Right lung (tissue), 10 donors: ENCODE measurements at places on chromosomes 1 and 21. TPM values are rescaled to one million over a fixed set of nuclear protein-coding genes. Genes with fewer than 3 reads are reported as not detected.

The FABP3 gene
- 15.0 TPM for polyA plus RNA-seq

The PCSK9 gene
- 2.6 TPM for polyA plus RNA-seq

The SLC22A15 gene
- polyA plus RNA-seq = 3.8 TPM

DNA sequence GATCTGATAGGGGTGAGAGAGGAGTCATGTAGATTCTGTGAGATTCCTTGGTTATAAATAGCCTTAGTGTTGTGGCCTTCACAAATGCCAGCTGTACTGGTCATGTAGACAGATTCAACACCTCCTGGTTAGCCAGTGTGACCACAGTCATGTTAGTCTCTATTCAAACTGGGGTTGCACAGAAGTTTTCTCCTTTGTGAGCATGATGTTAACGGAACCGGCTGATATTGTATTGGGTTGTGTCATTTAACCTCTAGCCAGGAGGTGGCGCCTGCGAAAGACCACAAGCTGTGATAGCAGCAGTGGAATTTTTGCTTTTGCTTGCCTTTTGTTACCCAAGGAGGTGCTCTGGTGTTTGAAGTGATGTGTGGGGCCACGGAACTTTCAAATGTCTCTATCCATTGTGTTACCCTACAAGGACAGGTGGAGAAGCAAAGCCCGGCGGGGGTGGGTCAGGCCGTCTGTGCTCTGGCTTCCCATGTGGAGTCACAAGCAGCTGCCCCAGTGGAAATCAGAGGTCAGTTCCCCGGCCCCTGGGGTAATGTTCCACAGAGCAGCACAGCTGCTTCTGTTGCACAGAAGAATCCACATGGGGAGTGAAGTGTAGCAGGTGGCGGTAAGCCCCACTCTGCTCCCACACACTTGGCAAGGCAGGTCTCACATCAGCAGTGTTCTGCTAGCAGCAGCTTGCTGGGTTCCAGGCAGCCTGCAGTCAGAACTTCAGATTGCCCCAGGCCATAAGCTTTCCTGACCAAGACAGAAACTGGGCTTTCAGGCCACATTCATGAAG, 112.6 kb downstream of the ADAMTS1 start:
- DNase-seq = no peak

DNA sequence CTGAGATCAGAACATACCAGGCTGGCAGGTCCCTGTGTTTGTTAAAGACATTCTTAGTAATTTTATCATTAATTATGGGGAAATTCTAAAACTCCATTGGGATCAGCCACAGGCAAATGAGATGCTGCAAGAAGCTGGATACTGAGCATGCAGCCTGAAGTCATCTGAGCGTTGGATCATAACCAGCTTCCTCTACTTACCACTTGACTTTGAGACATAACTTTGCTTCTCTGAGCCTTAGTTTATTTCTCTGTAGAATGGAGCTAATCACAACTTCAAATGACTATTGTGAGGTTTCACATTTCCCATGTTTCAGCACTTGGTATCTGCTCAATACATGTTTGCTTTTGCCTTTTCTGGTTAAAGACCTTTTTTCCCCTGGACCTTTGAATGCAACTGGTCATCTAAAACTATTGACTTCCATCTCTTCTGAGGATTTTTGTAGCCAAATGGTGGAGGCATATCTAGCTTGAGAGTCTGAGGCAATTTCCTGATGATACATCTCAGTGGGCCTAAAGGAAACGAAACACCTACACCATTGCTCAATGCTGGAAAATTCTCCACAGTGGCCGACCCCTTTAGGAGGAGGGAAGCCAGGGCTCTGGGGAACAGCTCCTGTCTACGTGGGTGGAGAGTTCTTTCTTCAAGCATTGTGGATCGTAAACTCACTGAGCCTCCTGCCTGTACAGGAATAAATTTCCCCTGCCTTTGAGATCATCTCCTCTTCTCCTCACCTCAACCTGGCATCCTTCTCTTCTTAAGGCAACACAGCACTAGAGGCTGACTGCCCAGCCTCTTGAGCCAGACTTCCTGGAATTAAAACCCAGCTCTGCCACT, 109.1 kb upstream of the HOOK1 start:
- DNase-seq = no peak

The IL24 gene
- polyA plus RNA-seq = 0.64 TPM

DNA sequence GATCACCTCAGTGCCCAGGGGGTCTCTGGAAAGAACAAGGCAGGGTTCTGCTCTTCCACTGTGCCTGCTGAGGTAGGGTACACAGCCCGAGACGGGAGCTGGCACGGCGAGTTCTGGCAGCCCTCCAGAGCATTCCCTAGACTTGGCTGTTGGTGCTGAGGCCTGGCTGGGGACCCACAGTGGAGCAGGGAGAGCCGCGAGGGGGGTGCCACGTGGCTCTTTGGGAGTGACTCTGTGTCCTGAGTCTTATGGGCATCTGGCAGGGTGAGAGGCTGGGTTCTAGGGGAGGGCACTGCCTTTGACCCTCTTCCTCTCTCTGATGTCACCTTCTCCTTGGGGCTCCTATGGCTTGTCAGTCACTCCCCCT, 336.4 kb downstream of the CAMTA1 start:
- no peak for DNase-seq

DNA sequence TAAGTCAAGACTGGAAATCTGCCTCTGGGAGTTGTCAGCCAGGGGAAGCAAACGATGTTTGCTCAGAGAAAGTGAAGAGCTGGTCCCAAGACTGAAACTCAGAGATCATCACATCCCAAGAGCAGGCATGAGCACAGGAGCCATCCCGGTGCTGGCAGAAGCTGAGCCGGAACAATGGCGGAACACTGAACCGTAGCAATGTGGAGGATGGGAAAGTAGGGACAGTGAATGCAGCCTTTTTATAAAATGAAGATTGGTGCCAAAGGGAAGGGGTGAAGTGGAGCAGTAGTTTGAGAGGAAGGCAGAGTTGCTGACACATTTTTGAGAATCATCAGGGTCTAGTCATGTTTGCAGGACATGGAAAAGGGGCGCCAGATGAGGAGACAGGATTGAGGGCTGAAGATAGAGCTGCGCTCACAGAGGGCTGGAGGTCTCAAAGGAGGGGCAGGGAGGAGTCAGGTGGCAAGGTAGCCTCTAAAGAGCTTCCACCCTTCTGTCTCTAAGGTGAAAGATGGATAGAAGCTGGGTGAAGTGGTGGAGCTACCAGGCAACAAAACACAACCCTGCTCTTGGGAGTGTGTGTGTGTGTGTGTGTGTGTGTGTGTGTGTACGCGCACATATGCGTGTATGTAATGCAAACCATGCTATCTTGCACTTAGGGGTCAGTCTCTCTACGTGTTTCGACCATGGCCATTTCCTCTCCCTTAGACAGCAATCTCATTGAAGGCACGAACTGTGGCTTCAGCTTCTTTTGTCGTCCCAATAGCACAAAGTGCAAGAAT, 94.3 kb upstream of the IRF2BP2 start:
- no peak for DNase-seq

GRCh38 chr1:230120289-230120920, 53.4 kb downstream of the GALNT2 start:
- DNase-seq = no peak

DNA sequence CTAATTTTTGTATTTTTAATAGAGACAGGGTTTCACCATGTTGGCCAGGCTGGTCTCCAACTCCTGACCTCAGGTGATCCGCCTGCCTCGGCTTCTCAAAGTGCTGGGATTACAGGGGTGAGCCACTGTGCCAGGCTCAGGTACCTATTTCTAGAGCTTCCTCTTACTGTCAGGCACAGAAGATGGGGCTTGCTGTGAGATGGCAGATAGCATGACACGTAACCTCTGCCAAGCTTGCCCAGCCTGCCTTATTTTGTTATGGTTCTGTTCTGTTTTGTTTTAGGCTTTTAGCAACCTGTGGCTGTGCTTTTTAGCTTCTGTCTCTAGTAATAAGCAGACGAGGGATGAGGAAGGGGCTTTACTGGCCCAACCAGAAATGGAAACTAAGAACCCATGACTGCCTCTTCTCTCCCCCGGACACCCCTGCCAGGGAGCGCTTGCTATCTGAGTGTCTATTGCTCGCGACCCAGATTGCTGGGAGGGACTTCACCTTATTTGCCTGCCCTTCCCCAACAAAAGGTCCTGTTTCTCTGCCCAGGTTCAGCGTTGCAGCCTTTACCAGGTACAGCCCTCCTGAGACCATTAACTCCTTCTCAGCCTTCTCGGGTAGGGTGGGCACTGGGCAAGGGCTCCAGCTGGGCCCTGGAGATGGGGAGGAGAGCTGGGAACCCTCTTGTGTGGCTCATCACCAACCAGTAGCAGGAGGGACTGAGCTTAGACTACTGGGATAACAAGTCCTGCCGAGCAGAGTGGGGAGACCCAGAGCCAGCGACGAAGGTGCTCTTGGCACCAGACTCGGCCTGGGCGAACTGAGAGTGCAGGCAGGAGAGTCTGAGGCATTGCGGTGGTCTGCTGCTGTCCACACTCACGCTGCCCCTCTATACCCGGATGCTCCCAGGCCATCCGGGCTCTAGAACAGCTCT, 13.5 kb upstream of the LGR6 start:
- DNase-seq = no peak

GRCh38 chr1:96966536-96967138, 245.1 kb downstream of the PTBP2 start:
- peak; percentile 64 for DNase-seq

The ERICH3 gene
- 4.2 TPM for polyA plus RNA-seq

The SLC9A1 gene
- polyA plus RNA-seq = 23.9 TPM

GRCh38 chr21:31457675-31458074, 113.6 kb upstream of the TIAM1 start:
- DNase-seq = no peak

- no peak for DNase-seq
These were observed 98.6 kb downstream of the ENAH start for GRCh38 chr1:225554216-225554812.

GRCh38 chr1:110503471-110503870, 15.5 kb downstream of the KCNA10 start:
- DNase-seq = no peak

- no peak for DNase-seq
These were observed 23.4 kb upstream of the PRRX1 start for GRCh38 chr1:170640581-170640980.

- DNase-seq = no peak
These were observed 32.8 kb upstream of the DNASE2B start for GRCh38 chr1:84365225-84366221.

DNA sequence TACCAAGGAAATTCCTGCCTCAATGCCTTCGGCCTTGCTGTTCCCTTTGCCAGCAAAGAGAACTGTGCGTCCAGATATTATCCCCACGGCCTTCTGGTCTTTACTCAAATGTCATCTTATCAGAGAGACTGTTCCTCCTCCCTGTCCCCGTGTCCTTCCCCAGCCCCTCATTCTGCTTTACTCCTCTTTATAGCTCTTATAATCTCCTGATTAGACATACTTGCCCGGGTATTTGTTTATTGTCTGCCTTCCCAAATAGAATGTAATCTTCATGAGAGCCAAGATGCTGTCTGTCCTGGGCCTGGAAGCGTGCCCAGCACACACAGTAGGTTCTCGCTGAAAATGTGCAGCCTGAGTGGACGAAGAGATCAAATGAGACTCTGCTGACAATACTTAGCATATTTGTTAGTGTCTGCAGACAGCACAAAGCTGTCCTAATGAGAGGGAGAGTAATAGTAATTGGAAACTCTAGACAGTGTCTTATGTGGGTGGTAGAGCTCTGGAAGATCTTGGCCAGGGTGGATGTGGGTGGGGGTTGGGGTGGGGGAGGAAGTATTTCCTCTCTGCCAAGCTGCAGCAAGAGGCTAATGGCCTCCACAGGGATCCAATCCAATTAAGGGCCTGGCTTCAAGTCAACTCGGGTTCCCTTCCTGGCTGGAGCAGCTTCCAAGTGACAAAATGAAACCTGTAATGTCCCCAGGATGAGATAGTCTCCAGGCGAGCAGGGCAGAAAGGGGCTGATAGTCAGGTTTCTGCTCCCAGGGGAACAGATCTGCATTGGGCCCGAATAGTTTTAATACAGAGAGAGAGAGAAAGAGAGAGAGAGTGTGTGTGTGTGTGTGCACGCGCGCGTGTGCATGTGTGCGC, 9.5 kb upstream of the CLIC4 start:
- peak; percentile 92 for DNase-seq

GRCh38 chr1:119366424-119366823, 2.2 kb upstream of the HAO2 start:
- no peak for DNase-seq

- DNase-seq = no peak
These were observed 149.0 kb upstream of the RAB4A start for GRCh38 chr1:229121845-229122436.

The FAM78B gene
- 0.77 TPM for polyA plus RNA-seq

GRCh38 chr1:203934651-203935050, 73.3 kb downstream of the SNRPE start:
- DNase-seq = no peak

GRCh38 chr1:218510153-218510772, 165.1 kb downstream of the TGFB2 start:
- DNase-seq = no peak

- no peak for DNase-seq
These were observed 9.3 kb downstream of the EFHD2 start for GRCh38 chr1:15418806-15419515.

The PROX1 gene
- 11.5 TPM for polyA plus RNA-seq

DNA sequence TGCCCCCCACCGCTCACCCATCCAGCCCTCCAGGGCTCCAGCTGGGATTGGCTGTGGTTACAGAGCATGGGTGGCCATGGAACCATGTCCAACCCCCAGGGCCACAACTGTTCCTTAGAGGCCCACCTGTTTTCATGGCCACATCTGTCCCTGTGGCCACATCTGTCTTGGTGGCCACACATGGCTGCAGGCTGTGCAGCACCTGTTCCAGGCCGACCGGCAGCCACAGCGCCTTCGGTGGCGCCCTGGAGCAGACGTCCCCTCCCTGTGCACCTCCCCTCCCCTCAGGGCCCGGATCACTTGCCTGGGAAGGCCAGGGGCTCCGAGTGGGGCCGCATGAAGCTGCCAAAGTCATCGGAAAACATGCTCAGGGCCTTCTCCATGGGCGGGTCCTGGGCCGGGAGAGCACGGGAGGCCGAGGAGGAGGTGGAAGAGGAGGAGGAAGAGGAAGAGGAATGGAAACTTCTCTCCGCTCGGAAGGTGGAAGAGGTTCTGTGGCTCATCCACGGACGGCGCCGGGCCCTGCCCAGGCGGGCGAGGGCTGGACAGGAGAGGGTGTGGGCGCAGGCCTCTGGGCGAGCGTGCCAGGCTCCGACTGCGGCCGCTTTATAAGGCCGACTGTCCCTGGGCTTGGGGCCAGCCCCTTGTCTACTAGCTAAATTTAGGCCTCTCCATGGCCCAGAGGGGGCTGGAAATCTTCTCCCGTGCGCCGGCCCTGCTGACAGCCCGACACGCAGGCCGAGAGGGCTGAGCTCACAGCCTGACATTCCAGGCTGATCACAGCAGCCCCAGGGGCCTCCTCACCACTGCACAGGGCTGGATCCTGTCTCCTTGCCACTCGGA, at the start of gene HSPB7:
Gene HSPB7, minus strand, starts transcription at position 583 of the 843 bp plus-strand sequence. Its CDS starts 80 bp downstream, at position 503.
- DNase-seq = peak; percentile 68

DNA sequence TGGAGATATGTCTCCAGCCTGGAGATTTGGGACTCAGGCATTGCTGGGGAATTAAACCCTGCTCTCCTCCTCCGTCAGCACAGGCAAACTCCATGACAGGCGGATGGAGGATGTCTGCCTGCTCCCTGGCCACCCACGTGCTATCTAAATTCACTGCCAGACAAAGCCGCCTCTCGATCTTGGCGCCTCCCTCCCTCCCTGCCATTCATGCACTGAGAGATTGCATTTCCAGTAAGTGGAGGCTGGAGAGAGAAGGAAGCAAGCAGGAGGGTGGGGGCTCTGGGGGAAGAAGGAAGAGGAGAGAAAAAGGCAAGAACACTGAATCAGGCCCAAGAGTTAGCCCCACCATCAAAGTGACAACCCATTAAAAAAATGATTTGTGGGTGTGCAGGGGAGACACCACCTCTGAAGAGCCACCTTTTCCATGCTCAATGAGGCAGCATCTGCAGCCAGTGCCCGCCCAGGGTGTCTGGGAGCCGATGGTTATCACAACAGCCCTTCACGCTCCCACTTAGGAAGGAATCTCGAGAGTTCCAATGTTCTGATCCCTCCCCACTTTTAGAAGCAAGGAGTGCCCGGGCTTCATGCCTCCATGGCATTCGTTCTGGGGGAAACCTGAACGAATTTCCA, 183.0 kb downstream of the HIVEP3 start:
- no peak for DNase-seq
